ENCODE measurements at places on chromosomes 7 and 10.
A peak's percentile ranks its signal among the peaks of the same experiment; 100 is the strongest.

DNA sequence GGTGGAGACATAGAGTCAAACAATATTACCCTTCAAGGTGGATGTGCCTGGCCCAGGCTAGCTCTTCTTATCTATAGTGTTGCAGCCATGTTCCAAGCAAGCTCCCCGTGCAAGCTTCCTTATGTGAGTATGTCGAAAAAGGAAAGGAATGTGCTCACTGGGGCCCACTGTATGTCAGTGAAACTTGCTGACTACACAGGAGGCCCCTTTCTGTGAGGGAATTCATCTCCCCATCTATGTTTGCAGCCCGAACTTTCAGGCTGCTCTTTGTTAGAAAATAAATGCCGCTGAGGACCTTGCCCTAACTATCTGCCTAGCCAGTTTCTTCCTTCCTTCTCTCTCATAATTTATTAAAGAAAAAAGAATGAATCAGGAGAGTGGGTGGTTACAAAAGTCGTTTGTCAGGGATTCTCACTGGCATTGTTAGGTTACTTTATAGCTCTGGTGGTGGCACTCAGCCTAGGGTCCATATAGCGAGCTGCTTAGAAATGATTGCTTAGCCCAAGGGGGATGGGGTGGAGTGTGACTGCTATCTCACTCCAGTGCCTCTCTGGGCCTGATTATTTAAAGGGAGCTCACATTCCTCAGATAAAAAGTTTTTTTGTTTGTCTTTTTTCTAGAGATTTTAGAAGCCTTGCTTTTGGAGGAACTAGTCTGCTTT, 302.1 kb downstream of the ABCA13 start:
- DNase-seq, result no peak

- no peak for DNase-seq
These were observed 40.2 kb downstream of the PRTFDC1 start for GRCh38 chr10:24912215-24912614.

DNA sequence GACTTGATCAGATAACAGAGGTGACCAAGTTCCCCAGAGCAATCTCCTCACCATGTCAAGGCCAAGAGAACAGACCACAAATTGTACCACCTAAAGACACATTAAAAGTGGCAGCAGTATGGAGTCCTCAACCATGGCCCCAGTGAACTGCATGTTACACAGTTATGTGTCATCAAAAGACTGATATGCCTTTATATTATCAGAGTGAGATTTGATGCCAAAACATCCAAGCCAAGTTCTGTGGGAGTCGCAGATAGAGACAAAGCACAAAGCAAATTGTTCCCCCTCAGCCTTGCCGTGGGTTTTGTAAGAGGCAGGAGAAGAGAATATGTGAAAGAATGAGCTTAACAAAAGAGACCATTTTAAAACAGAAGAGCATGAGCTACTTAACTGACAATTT, 39.2 kb upstream of the TES start:
- DNase-seq, result no peak

- DNase-seq, result no peak
These were observed 679 bp upstream of the AFAP1L2 start for GRCh38 chr10:114405011-114405350.

DNA sequence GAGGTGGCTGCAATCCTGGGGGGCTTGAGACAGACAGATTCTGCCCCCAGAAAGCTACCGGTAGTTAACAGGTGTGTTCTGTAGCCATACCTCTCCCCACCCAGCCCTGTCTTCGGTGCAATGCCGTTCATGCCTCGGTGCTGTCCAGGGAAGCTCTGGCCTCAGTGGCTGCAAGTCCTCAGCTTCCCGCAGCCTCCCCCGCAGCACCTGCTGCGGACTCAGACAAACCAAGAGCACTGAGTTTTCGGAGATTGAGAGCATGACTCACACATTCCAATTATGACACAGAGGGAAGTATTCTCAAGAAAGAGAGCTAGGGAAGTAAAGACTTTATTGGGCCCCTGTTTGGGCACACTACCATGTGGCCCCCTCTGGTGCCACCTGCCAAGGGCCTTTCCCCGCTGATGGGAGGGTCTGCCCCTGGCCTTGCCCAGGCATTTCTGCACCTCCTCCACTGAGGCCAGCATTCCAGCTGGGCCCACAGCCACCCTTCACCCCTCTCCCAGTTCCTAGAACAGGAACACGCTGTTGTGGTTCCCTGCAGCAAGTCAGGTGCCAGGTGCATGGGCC, 30.2 kb upstream of the EZH2 start:
- peak; percentile 60 for DNase-seq
